ENCODE measurements at places on chromosomes 5 and 9.

DNA sequence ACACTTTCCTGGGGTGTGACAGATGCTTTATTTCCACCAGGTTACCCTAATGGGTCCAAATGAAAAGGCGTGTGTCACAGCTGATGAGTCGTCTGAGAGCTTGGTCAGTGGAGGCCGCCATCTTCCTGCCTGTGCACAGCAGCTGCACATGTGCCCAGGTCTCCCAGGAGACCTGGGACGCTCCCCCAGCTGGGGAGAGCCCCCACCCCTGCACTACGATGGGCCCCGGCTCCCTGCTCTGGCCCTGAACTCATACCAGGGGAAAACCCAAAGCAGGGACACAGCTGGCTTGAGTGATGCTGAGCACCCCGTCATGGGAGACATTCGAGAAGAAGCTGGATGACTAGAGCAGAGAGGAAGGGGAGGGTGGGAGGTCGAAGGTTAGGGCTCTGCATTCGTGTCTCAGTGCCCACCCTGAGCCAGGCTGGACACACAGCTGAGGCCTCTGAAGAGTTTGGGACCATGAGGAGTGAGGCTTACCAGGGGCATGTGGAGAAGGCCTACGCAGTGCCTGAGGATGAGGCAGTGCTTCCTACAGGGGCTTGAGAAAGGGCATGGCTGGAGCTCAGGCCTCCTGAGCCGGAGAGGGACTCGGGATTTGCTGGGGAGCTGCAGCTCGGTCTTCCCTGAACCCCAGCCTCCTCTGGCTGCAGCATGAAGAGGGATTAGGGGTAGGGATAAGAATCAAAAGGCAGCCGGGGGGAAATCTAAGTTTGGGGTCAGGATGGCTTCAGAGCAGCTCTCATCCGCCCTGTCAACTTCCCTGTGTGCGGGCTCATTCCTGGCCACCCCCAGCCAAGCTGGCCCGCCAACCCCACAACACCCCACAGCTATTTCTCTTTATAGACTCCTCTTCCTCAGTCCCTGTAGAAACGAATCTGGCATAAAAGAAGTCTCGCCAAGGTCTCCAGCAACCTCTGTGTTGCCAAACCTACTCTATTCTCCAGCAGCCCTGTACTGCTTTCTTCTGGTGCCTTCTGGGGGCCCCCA lies 42.2 kb upstream of the RNU6ATAC start:
- no peak for DNase-seq

- peak; percentile 94 for DNase-seq
Measured at GRCh38 chr5:177607452-177608192, 7.7 kb downstream of the B4GALT7 start.

GRCh38 chr5:69493396-69494133 lies 975 bp downstream of the OCLN start:
- DNase-seq: peak; percentile 47

DNA sequence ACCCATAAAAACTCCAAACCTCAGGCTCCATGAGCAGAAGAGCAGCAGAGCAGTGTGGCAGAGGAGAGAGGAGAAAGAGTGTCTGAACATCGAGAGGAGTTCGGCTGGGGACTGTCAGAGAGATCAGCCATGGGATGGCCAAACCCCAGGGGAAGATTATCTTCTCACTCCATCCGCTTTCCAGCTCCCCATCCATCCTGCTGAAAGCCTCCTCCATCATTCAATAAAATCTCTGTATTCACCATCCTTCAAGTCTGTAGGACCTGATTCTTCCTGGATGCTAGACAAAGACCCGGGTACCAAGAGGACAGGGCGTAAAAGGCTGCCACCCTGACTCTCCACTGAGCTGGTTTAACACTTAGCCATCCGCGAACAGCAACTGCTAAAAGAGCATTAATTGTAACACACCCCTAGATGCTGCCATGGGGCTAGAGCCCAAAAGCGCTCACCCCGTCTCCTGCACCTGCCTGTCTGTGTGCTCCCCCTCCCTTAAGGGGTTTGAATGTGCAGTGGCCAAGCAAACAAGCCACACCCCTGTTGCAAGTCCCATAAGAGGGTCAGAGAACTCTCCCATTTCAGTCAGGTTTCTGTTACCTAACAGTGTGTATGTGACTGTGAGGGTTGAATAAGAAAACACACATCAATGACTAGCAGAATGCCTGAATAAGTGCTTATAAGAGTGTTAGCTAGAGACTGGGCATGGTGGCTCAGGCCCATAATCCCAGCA lies 13.9 kb upstream of the SELENOP start:
- DNase-seq: no peak

DNA sequence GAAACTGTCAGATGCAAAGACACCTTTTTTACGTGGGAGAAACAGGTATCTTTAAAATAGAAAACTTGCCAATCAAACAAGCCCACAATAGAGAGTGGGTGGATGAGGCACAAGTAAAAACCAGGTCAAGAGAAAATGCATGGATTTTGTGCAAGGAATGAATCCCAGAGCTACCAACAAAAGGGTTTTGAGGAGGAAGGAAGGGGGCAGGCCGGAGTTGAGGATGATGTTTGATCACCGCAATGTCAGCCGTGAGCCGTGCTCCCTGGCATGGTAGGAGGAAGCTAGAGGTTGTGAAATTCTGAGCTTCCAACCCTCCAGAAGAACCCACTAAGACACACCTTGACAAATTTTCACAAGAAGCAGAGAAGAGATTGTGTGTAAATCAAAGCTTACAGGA lies 53.2 kb downstream of the HRH2 start:
- DNase-seq: peak; percentile 1

- no peak for DNase-seq
Measured at GRCh38 chr9:108559432-108559831, 296.4 kb downstream of the ACTL7B start.

GRCh38 chr5:78597068-78597973 lies 51.3 kb downstream of the LHFPL2 start:
- DNase-seq: no peak

GRCh38 chr9:88905506-88905905 lies 85.8 kb upstream of the S1PR3 start:
- no peak for DNase-seq

- peak; percentile 64 for DNase-seq
Measured at GRCh38 chr5:10233505-10233904, 16.2 kb downstream of the ATPSCKMT start.

DNA sequence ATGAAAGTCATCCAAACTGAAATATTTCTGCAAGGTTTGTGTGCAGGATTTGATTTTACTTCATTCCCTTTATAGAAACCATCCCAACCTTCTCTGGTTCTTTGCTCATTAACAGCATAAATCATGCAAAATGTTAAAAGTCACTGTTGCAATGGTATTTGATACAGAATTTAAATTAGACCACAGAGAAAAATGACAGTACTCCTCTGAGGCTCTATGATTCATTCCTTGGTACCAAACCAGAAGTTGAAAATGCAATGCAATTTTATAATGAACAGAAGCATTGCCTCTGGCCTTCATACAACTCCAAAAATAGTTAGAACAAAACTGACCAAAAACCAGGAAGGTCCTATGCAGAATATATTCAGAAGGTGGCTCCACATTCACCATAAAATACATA lies 607.1 kb downstream of the TLE1 start:
- DNase-seq: no peak

- DNase-seq: no peak
Measured at GRCh38 chr5:76720988-76721569, 5.2 kb downstream of the F2R start.

DNA sequence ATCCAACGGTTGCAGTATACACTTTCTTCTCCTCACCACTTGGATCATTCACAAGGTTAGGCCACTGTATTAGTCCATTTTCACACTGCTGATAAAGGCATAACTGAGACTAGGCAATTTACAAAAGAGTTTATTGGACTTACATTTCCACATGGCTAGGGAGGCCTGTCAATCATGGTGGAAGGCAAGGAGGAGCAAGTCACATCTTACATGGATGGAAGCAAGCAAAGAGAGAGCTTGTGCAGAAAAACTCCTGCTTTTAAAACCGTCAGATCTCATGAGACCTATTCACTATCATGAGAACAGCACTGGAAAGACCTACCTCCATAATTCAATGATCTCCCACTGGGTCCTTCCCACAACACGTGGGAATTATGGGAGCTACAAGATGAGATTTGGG lies 81.8 kb upstream of the DAP start:
- DNase-seq: no peak

DNA sequence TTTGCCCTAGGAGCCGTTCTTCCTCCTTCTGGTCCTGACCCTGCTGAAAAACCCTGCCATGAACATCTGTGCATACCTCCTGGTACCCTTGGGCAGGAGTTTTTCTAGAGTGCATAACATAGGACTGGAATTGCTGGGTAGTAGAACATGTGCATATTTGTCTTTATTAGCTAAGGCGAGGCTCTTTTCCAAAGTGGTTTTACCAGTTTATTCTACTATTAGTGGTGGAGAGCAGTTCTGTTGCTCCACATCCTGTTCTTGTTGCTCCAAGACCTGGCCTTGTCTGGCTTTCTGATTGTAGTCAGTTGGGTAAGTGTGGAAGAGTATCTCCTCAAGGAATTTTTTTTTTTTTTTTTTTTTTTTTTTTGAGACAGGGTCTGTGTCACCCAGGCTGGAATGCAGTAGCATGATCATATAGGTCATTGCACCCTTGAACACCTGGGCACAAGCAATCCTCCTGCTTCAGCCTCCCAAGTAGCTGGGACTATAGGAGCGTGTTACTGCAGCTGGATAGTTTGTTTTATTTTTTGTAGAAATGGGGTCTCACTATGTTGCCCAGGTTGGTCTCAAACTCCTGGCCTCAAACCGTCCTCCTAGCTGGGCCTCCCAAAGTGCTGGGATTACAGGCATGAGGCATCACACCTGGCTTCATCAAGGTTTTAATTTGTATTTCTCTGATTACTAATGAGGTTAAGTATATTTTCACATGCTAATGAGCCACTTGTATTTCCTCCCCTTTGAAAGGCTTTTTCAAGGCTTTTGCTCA lies 85.2 kb downstream of the SPRY4 start:
- no peak for DNase-seq

GRCh38 chr9:111691672-111692329 lies 30.4 kb downstream of the GNG10 start:
- DNase-seq: no peak

DNA sequence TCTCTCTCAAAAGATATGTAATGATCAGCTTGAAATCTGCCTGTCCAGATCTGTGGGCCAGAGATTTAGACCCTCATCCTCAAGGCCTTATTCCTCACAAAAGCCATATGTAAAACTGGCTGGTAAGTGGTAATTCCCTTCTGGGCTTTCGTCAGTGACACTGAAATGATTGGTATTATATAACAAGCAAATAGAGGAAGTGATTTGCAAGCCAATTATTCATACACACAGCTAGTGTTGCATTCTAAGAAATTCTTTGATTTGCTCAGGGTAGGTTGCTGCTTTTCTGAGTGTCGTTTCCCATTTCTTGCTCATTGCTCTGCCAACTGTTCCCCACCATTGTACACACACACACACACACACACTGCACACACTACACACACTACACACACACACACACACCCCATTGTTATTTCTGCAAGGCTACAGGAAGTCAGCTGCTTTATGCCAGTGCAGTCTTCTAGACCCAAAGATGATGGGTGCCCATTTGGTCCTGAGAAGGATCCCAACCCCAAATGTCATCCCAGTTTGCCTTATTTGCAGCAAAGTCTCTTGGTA lies 76.8 kb downstream of the PRLR start:
- DNase-seq: no peak

DNA sequence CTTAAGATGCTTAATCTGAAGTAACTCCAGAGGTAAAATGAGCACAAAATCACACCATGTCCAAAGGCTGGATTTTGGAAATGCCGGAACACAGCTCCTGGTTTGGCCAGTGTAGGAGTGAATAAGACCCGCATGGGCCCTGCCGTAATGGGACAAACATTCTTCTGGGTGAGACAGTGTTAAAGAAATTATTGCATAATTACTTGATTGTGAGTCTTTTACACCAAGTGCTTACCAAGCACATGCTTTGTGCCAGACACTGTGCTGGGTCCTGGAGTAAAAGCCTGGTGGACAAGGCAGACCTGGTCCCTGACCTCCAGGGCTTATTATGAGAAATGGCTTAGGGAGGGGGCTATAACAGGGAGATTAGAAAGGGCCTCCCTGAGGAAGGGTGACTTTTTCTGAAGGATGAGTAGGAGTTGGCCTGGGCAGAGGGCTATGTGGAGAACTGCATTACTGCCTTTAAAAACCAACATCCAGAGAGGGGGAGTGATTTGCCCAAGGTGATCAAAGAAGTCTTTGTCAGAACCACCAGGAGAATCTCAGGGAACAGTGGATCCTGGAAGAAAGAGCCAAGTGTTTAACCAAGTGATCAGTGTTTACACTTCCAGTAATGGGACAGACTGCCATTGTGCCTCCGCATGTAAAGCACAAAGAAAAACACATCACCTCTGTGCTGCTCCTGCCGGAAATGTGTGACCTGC lies 3.5 kb downstream of the PDE6A start:
- DNase-seq: no peak

- no peak for DNase-seq
Measured at GRCh38 chr5:124728331-124728967, 18.0 kb downstream of the ZNF608 start.

DNA sequence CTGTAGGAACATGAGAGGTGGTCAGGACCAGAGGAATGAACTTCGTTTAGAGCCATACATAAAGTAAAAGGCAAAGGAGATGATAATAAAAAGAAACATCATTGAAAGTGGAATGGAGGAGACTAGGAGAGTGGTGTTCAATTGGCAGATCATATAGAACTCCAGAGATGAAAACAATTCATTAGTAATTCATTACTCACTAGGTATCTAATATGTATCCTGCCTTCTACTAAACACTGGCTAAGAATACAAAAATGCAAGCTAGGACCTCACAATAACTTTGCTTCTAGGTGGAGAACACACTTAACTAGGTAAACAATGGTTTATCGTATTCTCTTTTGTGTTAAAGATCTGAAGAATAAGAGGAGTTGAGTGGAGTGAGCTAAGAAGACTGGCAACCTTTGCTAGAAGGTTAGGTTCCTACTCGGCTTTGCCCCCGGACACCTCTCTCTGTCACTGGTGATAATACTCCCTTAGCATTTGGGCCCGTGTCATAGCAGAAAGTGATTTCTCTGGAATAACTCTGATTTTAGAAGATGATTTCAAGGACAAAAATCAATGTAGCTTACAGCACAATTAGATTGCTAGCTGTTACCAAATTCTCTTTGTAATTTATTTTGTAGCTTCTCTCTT lies 88.6 kb upstream of the IFNE start:
- DNase-seq: no peak

- DNase-seq: no peak
Measured at GRCh38 chr5:149049371-149049781, 13.5 kb downstream of the SH3TC2 start.

DNA sequence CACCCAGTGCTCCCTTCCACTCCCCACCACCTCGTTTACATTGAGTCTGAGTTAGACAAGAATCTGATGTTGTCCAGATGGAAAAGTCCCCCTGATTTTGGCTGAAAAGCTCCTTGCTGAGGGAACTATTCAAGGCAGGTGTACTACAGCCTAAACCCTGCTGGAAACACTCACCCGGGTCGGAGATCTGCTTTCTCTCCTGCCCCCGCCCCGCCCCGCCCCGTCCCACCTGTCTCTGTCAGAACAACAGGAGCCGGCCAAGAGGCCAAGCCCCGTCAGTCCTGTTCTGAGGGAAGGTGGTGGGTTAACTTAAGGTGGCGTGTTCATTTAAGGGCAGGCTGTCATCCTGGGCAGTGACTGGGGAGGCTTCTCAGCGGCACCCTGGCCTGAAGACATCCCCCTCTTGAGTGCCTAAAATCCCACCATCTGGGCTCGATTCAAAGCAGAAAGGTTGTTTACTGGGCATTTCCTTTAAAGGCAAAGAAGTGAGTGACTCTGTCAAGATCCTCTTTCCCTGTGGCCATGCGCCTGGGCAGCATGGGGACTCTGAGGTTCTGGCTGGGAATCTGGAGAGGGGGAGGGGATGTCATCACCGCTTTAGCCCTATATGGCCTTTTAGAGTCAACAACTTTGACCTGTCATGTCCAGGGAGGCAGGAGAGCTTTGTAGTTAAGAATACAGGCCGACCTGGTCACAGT lies 71.1 kb upstream of the NEURL1B start:
- DNase-seq: peak; percentile 35

Data from WTC11 (cell line).